NCI-H1417 treated with DMSO at 0.1 percent for 48 hours (cell line): ENCODE measurements at places on chromosomes 5 and 9.

DNA sequence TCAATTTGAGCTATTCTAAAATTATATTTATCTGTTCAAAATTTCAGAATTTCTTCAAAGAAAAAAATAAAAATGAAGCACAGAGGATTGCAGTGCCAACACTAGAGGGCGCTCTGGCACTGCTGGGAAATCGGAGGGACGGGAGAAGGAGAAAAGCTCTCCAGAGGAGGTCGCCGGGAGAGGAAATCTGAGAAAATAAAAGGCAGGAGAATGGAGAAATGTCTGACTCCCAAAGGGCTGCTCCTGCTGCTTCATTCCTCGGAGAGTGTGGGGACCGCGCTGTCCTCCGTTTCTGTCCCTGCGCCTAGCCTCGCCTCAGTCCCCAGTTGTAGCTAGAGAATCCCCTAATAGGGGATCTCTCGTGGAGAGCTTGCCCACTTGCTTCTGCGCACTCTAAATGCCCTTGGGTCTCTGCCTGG is 40.0 kb upstream of the ARSB start:
- peak; percentile 4 for DNase-seq

- DNase-seq = no peak
Measured at GRCh38 chr5:77984587-77984986, 208.4 kb upstream of the TBCA start.

DNA sequence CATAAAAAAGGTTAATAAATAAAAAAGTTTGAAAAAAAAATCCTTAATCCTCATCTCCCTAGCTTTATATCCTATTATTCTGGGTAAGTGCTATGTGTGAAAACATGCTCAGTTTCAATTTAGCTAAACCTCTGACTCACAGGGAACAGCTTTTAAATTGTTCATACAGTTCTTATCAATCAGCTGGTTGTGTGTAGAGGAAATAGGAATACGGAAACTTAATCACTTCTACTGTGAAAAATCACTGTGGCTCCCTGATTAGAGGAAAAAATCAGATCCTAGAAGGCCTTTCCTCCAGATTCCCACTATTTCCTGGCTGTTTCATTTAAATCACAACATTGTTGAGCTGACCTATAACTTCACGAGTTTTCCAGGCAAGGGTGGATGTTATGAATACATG is 120.5 kb downstream of the MARCHF3 start:
- no peak for DNase-seq

- no peak for DNase-seq
Measured at GRCh38 chr9:88753691-88754367, 218.9 kb downstream of the NXNL2 start.

DNA sequence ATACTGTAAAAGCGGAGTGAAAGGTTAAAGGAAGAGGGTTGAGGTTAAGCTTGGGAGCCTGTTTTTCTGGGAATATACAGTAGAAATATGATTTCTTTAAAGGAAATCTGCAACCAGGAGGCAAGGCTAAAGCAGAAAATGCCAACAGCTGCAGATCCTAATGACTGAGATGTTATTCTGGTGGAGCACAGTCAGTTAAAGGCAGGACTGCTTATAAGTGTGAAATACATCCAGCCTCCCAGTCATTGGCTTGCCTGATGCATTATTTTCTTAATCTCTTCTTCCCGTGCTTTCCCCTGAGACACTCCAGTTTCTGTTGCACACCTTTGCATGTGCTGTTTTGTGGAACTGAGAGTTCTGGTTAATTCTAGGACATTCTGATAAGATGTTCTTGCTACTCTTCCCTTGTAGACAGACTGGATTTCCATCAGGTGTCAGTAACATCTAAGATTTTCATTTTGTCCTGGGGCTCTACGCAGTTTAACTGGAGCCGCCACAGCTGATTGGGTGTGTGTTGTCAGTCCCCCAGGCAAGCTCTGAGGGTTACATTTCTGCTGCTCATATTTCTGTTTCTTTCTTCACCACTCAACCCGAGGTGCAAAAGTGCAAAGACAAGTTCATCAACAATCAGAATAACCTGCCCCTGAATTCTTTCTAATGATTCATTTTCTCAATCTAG is 44.4 kb downstream of the CAST start:
- no peak for DNase-seq

GRCh38 chr9:128139621-128140020 is 9.6 kb upstream of the LCN2 start:
- no peak for DNase-seq

GRCh38 chr9:125161284-125161918 is 18.1 kb upstream of the SCAI start:
- DNase-seq = no peak

GRCh38 chr5:72141440-72142355 is 34.4 kb downstream of the MAP1B start:
- no peak for DNase-seq

- DNase-seq = no peak
Measured at GRCh38 chr5:154047324-154047723, 8.6 kb downstream of the MFAP3 start.

DNA sequence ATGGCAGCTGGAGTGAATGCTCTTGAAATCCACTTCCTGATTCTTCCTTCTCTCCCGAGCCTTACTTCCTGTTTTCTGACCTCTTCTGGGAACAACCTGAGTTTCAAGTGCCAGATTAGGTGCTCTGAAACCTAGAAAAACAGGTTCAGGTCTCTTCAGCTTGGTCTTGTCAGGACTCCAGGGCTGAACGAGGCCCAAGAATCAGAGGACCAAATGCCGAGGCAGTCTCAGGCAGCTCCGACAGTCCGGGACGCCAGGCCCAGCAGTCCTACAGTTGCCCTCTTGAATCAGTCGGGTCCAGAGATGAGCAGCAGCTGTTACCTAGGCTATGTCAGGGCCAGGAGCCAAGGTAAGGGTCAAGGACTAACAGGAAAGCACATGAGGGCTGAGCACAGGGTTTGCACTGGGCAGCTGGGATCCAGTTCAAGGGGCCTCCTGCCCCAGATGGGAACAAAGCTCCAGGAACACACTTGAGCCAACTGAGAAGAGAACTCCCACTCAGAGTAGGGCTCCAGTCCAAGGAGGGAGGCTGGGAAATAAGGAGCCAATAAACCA is 38.3 kb upstream of the ADRA1B start:
- no peak for DNase-seq

- no peak for DNase-seq
Measured at GRCh38 chr9:72826996-72827949, 125.6 kb downstream of the ALDH1A1 start.

DNA sequence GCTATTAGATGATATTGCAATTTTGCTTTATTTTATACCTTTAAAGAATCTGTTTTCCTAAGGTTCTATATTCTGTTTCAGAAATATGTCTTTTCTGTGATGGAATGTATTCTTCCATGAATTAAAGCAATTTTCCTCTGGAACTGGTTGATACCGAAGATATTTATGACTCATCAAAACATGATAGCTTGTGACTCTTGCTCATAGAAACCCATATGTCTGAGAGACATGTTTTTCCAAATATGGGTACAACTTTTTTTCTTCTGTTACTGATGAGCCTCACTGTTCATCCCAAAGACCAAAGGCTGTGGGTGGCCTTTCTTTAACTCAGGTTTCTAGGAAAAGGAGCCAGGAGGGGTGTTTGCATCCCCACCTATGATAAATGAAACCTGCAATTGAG is 126.1 kb upstream of the PAPPA start:
- DNase-seq = no peak

DNA sequence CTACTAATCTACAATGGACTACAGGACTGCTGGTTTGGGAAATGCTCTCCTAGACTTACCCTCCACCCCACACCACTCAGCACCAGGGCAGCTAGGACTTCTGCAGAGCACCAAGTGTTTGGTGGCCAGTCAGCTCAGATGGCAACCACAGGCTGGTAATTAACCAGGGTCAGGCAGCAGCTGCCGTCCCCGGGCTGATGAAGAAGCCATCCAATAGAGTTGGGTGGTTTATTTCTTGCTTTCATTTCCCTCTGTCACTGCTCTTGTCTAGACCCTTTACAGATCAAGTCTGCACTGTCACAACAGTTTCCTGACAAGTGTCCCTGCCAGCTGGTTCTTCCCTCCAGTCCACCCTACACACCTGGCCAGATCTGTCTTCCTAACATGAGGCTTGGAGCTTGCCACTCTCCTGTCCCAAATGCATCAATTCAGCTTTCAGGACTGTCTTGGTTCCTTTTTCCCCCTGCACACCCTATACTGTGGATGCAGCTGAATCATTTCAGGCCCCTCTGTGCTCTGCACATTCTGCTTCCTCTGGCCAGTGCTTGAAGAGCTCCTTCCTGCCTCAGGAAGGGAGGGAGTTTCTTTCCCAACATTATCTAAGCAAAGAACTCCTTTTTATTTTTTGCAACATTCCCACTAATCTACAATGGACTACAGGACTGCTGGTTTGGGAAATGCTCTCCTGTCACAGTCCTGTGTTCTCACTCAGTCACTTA is 30.2 kb upstream of the HSPA9 start:
- DNase-seq = no peak

GRCh38 chr5:20017021-20017420 is 29.0 kb upstream of the CDH18 start:
- no peak for DNase-seq

- no peak for DNase-seq
Measured at GRCh38 chr9:121929893-121930875, 162.9 kb downstream of the TTLL11 start.

GRCh38 chr5:124572971-124573370 is 173.5 kb downstream of the ZNF608 start:
- DNase-seq = no peak

- DNase-seq = no peak
Measured at GRCh38 chr5:147446523-147446922, 63.3 kb downstream of the DPYSL3 start.

DNA sequence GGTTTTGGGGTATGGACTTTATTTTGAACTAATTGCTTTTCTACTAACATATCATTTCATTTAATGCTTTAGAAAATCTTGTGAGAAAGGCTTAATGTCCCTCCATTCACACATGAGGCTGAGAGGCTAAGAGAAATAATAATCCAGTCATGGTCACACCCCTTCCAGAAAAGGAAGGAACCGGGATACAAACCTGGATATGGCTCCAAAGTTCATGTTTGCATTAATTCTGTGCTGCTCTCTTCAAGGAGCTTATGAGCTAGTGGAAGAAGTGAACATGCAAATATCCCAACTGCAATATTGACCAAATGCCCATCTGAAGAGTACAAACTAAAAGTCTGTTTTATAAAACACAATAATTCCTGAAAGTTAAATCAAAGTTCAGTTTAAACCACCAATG is 732.1 kb upstream of the RIOK2 start:
- DNase-seq = no peak

- DNase-seq = no peak
Measured at GRCh38 chr9:129344641-129345495, 166.8 kb upstream of the IER5L start.

- no peak for DNase-seq
Measured at GRCh38 chr9:129435988-129436717, 184.7 kb downstream of the C9orf50 start.

DNA sequence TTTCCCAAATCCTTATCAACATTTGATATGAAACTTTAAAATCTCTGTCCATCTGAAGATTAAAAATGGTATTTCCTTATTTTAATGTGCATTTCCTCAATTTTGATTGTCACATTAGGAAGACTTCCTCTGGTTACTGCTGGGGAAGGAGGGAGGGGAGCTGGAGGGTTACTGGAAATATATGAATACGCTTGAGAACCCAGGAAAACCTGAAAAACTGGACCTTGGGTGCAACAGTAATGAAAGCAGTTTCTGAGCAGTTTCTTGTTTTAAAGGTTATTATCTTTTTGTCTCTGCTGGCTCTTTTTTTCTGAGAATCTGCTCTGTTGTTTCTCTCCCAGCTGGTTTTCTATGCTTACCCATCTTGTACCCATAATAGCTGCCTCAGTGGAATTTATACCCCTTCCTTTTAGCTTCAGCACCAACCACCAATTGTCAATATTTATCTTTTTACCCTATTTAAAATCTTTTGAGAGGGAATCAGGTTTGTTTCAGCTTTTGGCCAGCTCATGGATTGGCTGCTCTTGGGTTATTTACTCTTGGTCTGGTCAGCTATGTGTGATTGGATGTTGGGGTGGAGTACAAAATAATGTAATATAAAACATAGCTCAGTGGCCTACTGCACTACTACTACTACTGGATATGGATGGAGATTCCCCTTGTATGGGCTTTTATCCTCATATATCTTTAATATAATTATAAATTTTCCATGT is 67.4 kb downstream of the UNC13B start:
- DNase-seq = no peak

GRCh38 chr9:81395676-81396054 is 293.7 kb downstream of the TLE1 start:
- no peak for DNase-seq

GRCh38 chr5:135979510-135979909 is 24.7 kb upstream of the LECT2 start:
- no peak for DNase-seq

DNA sequence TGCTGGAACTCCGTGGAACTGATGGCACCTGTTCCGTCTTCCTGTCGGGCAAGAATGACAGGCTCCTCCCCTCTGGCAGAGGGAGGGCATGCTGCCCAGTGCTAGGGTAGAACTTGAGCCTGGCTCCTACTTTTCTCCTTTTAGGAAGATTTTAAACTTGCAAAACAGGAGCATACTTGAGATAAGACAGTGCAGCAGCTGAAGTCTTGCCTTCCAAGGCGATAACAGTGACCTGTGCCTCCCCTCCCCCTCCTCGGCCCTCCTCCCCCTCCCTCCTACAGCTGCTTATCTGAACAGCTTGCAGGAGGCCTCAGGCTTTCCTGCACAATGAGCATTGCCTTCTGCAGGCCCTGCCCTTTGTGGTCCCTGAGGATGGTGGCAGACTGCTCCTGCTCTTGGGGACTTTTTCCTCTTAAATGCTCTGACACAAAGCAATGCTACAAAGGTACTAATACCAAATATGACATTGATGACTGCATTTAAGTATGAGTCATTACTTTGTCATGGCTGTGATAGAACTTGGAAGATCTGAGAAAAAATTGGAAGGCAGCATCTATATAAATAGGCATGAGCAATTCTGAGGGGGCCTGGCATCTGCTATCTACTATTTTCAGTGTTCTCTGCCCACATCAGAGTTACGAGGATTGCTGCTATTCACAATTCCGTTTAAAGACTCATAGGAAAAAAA is 2.0 kb downstream of the GADD45G start:
- DNase-seq = peak; percentile 59

- no peak for DNase-seq
Measured at GRCh38 chr9:9033022-9033421, 1233.4 kb upstream of the DMAC1 start.

DNA sequence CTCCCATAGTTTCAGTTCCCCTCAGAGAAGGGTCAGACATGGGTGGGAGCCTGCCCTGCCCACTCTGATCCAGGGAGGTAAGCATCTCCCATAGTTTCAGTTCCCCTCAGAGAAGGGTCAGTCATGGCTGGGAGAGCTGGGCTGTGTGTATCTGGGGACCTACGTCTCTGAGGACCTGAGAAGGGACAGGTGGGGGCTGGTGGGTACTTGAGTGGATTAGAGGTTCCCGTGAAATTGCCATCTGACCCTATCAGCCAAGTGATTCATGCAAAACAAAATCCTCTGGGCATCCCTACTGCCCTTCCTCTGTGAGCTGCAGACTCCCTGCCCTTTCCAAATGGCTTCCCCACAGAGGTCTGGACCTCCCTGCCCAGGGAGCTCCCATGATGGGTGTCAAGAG is 3.9 kb downstream of the ENHO start:
- no peak for DNase-seq

- peak; percentile 53 for DNase-seq
Measured at GRCh38 chr5:14727428-14727865, 62.9 kb downstream of the OTULIN start.

- DNase-seq = no peak
Measured at GRCh38 chr5:6338135-6338534, 40.2 kb downstream of the MED10 start.
